ENCODE measurements at places on chromosomes 6 and 20. TPM values are rescaled to one million over a fixed set of nuclear protein-coding genes. Genes with fewer than 3 reads are reported as not detected.

DNA sequence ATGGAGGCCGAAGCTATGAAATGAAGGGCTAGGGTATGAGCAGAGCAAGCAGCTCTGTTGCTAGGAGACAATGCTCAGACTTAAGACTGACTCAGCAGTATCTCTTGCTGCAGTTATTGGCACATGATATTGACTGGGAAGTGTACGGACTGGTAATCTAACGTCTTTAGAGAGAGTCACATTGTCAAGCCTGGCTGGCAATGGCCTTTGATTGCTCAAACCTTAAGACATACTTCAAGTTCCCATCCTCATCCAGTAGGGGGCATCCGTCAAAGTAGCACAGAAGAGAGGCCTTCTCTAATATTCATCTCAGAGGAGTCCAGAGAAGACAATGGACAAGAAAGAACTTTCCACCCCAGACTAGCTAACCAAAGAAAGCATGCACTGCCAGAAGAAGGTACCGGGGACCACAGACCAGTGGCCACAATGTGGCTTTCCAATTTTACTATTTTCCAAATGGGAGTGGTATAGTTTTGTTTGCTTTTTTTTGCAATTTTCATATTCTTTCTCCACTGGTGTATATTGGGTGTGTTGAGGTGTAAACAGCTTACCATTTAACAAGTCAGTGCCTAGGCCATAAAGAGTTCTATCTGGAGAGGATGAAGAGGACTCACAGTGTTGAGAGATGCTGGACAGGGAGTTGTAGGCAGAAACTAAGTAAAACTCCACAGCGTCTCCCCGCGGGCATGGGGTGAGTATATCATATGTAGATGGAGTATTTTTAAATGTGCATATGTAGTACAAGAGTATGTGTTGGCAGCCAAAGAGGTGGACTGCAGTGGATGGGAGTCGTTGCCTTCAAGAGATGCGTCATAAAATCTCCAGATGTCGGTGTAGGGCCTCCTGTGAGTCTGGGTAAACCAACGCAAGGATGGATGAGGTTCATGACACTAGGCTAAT, 36.7 kb downstream of the LRFN2 start:
- no peak for DNase-seq

GRCh38 chr20:59071216-59071615, 28.6 kb upstream of the PRELID3B start:
- no peak for DNase-seq

- peak; percentile 28 for DNase-seq
Observed at GRCh38 chr6:37314487-37315156, 39.2 kb upstream of the RNF8 start.

DNA sequence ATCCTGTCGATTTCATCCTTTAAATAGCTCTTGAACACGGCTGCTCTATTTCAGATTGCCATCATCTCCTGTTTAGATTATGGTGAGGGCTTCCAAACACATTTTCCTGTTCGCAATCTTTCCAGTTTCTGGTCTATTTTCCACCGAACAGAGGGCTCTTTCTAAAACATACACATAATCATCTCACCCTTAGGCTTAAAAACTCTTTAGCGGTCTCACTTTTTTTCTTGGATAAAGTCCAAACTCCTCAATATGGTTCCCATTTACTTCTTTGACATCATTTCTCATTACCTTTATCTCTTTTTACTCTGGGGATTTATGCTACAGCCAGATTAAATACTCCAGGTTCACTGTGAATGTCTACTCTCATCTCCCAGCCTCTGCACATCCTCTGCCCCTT, 103.4 kb upstream of the STMND1 start:
- DNase-seq, result no peak

DNA sequence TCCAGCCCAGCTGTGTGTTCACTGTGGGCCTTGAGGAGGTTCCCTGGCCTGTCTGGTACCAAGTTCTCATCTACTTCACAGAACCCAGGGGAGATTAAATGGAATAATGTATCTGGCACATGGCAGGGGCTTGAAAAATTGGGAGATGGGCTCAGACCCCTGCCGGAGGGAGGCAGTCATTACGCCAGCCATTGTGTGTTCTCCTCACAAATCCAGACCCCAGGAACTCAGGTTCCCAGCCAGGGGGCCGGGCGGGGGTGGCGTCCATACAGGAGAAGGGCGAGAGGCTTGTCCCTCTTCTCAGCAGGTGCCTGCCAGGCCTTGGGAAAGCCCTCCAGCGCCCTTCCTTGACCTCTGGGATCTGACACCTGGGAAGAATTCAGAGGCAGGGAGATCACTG, 8.1 kb downstream of the NOL4L start:
- no peak for DNase-seq

GRCh38 chr6:38183856-38184584, 364.5 kb downstream of the ZFAND3 start:
- no peak for DNase-seq

DNA sequence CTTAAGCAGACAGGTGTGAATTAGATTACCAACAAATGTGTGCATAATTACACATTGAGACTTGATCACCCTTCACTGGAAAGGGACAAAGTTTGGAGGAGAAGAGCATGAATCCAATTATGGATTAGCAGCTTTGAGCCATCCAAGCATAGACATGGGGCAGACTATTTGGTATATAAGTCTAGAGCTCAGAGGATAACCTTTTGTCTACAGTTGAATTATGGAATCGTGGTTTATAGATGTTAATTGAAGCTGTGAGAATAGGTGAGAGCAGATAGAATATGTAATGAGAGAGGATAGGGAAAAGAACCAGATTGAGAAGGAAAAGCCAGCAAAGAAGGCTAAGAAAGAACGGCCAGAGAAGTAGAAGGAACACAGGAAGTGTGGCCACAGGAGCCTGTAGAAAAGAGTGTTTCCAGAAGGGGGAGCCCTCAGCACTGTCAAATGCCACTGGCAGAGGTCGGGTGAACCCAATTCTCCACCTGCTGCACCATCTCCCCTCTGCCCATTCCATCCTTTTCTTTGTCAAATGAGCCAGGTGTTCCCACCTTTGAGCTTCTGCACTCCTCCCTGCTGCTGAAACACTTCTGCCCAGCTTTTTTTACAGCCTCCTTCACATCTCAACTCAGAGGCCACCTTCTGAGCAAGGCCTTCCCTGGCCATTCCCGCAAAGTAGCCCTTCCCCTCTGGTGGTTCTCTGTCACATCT, 7.3 kb downstream of the DNTTIP1 start:
- peak; percentile 36 for DNase-seq

DNA sequence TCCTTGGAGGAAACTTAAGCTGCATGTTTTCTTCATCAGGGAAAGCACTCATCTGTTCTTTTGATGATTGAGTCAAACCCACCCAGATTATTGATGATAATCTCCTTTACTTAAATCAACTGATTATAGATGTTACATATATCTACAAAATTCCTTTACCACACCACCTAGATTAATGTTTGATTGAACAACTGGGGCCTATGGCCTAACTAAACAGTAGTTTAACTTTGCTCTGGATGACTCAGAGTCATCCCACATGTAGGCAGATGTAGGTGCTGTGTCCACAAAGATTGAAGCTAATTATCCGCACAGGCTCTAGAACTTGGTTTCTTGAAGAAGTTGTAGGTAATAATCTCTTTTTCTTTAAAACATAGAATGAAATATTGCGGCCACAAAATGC, 42.2 kb downstream of the PKIB start:
- no peak for DNase-seq

DNA sequence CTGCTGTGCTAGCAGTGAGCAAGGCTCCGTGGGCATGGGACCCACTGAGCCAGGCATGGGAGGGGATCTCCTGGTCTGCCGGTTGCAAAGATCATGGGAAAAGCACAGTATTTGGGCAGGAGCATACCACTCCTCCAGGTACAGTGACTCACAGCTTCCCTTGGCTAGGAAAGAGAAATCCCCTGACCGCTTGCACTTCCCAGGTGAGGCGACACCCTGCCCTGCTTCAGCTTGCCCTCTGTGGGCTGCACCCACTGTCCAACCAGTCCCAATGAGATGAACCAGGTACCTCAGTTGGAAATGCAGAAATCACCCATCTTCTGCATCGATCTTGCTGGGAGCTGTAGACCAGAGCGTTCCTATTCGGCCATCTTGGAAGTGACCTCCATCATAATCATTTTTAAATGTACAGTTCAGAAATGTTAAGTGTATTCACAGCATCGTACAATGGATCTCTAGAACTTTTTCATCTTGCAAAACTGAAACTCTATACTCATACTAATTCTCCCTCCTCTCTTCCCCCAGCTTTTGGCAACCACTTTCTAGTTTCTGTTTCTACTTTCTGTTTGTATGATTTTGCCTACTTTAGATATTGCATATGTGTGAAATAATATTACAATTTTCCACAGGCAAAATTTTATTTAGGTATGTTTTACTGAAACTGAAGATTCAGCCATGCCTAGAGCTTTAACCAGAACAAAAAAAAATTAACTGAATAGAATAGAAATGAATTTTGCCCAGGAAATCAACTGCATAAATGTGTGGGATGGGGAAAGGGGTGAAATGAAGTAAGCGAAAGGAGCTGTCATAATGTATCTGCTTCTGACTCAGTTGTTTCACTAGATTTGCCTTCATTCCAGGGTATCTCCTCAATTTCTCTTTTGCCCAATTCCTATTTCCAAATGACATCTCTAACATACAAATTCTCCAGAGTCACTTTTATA, 100.0 kb downstream of the RWDD2A start:
- DNase-seq, result no peak

DNA sequence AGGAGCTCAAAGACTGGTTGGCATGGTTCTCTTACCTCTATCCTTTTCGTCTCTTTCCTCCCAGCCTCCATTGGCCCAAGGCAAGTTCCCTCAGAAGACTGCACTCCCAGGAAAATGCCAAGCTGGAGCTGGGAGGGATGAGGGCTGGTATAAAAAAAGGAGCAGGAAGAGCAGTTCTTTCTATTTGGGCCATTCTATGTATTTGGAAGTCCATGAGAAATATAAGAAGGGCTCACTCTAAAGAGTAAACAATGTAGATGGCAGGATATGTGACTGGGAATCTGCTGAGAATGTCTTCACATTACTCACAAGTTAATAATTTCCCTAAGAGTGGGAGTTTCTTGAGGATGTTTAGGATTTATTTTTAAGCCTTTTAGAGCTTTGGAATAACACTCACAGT, 36.6 kb upstream of the ADTRP start:
- DNase-seq, result no peak

DNA sequence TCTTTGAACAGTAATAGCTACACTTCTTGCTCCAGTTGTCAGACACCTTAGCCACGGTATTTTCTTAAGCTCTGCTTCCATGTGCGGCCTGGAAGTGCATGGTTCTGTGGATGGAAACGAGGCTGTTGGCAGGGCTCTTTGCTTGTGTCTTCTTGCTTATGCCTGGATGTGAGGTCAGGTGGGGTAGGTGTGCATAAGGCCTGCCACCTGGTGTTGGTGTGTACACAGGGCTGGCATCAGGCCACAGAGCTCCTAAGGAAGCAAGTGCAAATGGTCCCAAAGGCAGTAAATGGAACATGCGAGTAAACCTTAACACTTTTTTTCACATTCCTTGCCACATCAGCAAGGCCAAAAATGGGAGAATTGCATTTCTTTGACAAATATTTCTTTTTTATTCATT, 158.1 kb upstream of the GMDS start:
- no peak for DNase-seq

DNA sequence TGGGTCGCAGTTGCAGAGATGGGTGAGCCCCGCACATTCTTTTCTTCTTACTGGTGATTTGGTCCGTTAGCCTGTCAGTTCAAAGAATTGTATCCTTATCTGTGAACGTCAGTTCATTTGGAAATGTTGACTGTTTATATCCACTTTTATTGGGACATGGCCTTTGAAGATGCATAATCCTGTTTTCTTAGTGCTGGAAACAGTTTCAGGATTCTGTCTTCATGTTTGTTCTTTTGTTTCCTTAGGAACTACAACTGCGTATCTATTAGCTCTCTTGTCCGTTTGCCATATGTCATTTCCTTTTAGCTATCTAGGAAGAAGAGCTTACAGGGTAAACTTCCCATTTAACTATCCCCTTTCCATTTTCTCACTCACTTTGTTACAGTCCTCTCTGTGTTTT, 35.0 kb upstream of the TULP1 start:
- DNase-seq, result no peak

GRCh38 chr20:59673998-59674445, 69.7 kb downstream of the PHACTR3 start:
- no peak for DNase-seq

GRCh38 chr6:135179920-135180541, 1.1 kb upstream of the MYB start:
- no peak for DNase-seq

GRCh38 chr6:136790411-136791295, 1.6 kb downstream of the MAP3K5 start:
- DNase-seq, result no peak

DNA sequence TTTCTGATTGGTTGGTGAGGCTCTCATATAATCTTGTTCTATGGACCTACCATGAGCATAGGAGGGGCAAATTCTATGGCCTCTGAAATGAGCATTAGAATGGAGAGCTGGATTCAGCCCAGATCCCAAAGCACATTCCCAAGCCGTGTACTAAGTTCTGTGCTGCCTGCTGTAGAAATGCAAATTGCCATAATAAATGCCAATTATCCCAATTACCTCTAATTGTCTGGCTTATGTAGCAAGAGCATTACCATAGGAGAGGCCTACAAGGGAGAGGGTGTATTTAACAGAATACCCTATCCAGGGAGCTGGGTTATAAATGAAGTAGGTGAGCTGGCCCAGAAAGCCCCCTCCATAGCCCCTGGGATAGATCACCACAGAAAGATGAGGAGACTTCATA, 126.8 kb downstream of the LRFN2 start:
- DNase-seq, result no peak

DNA sequence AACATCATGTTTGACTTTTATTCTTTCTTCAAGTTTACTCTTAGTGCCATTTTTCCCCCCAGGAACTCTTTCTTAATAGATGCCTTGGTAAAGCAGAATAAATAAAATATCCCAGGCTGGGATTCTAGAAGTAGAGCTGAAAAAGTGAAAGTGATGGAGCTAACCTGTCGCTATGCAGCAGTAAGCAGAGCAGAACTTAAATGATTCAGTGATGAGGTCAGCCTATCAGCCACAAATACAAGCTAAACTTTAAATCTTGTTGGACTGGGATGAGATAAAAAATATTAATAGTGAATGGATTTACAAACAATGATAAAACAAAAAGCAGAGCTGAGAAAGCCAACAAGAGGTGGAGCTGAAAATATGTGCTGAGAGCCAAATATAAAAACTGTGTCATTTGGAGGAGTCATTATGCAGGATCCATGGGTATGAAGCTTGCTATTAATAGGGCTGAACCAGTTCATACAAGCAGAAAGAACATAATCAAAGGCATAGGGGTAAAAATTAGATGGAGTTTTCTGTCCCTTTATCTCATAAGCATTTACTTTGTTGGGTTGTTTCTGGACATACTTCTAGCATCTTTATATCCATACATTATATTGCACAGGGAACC, 877.8 kb downstream of the EPHA7 start:
- no peak for DNase-seq

GRCh38 chr6:53360093-53360912, 11.6 kb upstream of the ELOVL5 start:
- DNase-seq, result peak; percentile 21

BPHL gene
- polyA plus RNA-seq, result 35.0 TPM

ZNF341 gene
- polyA plus RNA-seq, result 3.6 TPM

TCP11 gene
- 0.34 TPM for polyA plus RNA-seq

VSTM2L gene
- 1.7 TPM for polyA plus RNA-seq

ATP6V1G2 gene
- polyA plus RNA-seq, result 4.2 TPM

EFCAB8 gene
- polyA plus RNA-seq, result 0.15 TPM

MAFB gene
- polyA plus RNA-seq, result 13.4 TPM

CPNE5 gene
- polyA plus RNA-seq, result 16.9 TPM

JAG1 gene
- polyA plus RNA-seq, result 28.6 TPM

EPHA7 gene
- polyA plus RNA-seq, result 3.5 TPM
